Fibroblast of the aortic adventitia (primary cell): ENCODE measurements at places on chromosomes 4 and X. TPM values are rescaled to one million over a fixed set of nuclear protein-coding genes. Genes with fewer than 3 reads are reported as not detected.

Gene FMR1NB
- total RNA-seq, result not detected in 2 replicates

Gene CLNK
- total RNA-seq, result 0.08 TPM in 1 of 2 replicates, not detected in the other

Gene PDE6B
- not detected in 2 replicates for total RNA-seq

Gene CENPI
- total RNA-seq, result 4.3 and 23.4 TPM in 2 replicates

Gene SERTM2
- not detected in 2 replicates for total RNA-seq

Gene KLB
- total RNA-seq, result under 0.01 TPM in 1 of 2 replicates, not detected in the other

Gene BEX4
- 7.9 and 15.6 TPM in 2 replicates for total RNA-seq

Gene TEX11
- not detected in 2 replicates for total RNA-seq

Gene PCDH11X
- under 0.01 TPM in 1 of 2 replicates, not detected in the other for total RNA-seq

Gene UGT8
- total RNA-seq, result 0.27 and 0.33 TPM in 2 replicates

Gene GRPR
- total RNA-seq, result not detected in 2 replicates

Gene SMIM10
- 5.0 and 6.6 TPM in 2 replicates for total RNA-seq

Gene NAA10
- total RNA-seq, result 25.8 and 84.7 TPM in 2 replicates

Gene SLC10A4
- total RNA-seq, result not detected in 2 replicates

Gene CRLF2
- total RNA-seq, result not detected in 2 replicates

Gene IL2
- total RNA-seq, result not detected in 2 replicates
